Chondrocyte (in vitro differentiated cells): ENCODE measurements at places on chromosomes 2 and 18.

DNA sequence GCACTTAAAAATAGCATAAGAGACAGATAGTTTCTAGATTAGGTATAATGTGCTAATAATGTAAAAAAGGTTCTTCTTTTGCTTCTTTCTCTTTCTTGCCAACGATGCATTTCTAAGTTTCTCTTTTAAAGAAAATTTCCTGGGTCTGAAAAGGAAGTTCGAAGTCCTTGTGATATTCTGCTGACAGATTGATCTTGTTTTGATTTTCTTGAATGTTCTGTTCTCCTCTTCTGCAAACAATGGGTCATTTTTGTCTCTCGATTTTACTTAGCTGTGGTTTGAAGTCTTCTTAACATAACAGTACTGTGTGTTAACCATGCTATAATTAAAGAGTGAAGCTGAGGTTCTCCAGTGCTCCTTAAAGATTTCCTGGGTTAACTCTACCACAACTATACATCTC is 61.1 kb upstream of the ACYP2 start:
- no peak for DNase-seq

GRCh38 chr2:233312874-233313273 is 5.3 kb downstream of the SAG start:
- DNase-seq: no peak

- no peak for DNase-seq
These were observed 34.8 kb downstream of the SP110 start for GRCh38 chr2:230184727-230185578.

DNA sequence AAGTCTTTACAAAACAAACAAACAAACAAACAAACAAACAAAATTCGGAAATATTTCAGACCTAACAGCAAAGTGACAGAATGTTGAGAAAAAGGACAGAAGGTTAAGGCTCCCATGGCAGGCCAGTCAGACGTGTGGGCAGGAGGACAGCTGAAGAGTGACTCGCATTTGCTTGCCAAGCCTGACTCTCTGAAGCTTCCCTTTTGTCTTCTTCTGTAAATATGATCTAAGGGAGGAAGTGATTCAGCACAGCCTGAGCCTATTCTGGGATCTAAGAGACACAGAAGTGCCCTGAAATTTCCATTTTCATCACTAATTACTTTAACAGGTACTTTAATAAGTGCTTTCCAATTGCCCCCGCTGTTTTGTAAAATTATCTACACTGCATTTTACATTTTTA is 134.0 kb upstream of the LYPD1 start:
- no peak for DNase-seq

DNA sequence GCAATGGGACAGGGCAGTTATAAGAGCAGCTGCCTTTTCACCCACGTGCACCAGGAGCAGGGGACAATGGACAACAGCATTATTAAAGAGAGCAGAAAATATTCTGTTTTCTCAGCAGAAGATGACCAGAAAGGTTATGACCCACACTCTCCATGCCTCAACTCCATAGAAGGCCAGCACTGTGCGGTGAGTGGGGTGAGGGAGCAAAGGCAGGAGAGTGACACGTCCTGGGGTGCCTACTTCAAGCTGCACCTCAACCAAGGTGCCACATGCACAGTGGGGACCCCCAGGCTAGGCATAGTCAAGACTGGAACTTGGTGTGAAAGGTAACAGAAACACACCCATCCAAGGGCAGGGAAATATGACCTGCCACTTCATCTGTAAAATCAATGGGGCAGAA is 50.4 kb downstream of the POLR1A start:
- no peak for DNase-seq

GRCh38 chr2:109382226-109382895 is 231.4 kb downstream of the SEPTIN10 start:
- no peak for DNase-seq

GRCh38 chr18:75529394-75529793 is 101.9 kb upstream of the SMIM21 start:
- no peak for DNase-seq

GRCh38 chr18:44792456-44793061 is 111.9 kb downstream of the SETBP1 start:
- DNase-seq: no peak

DNA sequence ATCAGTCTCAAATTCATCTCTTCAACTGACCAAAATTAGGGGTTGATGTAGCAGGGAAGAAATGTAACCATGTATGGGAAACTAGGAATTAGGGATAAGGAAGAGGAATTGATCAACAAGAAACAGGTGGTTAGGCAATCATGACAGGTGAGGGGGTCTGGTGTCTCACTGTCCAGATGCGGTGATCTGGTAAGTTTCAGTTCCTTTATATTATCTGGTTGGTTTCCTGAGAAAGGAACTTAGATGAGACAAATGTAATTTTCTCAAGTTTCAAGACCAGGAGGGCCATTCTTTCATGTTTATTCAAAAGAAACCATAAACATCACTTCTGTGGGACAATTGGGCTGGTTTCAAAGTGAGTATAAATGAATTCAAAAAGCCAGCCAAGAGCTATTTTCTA is 306.2 kb upstream of the KCNJ3 start:
- no peak for DNase-seq

DNA sequence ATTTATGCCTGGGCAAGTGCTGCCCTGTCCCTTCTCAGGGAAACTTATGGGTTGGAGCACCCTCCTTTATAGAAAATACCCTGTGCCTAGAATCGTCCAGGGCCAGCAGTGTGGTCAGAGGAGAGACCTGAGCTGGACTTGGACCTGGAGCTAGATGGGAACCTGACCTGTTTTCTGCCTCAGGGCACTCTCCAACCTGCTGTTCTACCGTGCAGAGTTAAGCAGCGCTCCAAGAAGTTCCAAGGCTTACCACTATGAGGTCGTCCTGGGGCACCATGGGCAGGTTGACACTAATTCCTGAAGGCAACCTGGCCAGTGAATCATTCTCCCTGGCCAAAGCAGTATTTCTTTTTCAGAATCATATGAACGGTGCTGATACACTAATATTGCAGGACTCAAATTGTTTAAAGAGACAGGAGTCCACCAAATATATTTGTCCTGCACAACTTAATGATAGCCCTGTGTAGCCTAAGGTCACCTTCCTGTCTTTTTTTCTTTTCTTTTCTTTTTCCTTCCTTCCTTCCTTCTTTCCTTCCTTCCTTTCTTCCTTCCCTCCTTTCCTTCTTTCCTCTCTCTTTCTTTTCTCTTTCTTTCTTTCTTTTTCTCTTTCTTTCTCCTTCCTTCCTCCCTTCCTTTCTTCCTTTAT is 455.4 kb upstream of the HNMT start:
- DNase-seq: no peak

DNA sequence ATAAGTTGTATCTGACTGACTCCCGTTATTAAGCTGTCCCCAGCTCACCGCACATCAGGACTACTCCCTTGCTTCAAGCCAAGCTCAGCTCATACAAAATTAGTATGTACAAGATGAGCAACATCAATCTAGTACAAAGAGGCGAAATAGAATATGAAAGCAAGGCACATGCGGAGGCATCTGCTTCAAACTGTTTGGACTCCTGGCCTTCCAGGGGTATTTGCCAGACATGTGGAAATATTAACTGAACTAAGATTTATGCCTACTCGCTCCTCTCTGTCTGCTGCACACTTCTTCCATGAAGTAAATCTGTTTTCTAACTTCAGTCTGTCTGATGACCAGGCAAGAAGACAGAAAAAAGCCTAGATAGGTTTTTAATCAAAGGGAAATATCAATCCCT is 499.8 kb downstream of the PID1 start:
- DNase-seq: no peak

GRCh38 chr18:77073336-77074093 is 59.1 kb downstream of the MBP start:
- no peak for DNase-seq

DNA sequence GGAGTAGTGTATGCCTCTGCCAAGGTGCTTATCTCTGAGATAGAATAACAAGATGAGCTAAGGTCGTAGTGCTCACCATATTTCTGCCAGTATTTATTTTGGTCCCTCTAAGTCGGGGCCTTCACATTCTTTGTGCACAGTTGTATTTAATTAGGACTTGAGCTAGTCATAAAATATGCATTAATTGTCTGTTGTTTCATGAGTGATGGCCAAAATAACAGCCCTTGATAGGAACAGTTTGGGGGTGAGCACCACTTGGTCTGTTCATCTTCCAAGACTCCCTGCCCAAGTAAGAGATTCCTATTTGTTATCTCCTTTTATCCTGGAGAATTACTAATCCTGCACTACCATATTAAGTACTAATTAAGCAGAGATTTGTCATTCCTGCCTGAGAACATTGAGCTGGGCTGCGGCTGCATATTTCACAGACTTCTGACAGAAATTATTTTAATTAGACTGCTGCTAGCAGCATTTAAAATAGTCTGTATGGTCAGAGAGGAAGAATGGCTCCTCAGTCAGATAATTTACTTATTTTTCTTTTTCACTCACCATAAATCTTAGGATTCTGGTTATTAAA is 435.1 kb downstream of the MTX2 start:
- no peak for DNase-seq

- no peak for DNase-seq
These were observed 96.0 kb upstream of the ST3GAL5 start for GRCh38 chr2:85984788-85985187.

- DNase-seq: no peak
These were observed 36.8 kb upstream of the NCOA1 start for GRCh38 chr2:24454294-24454693.

- no peak for DNase-seq
These were observed 55.2 kb upstream of the CAB39 start for GRCh38 chr2:230657462-230657861.

- DNase-seq: no peak
These were observed 34.8 kb downstream of the ADNP2 start for GRCh38 chr18:80143881-80144280.

GRCh38 chr2:113084249-113085000 is 16.7 kb downstream of the IL1F10 start:
- no peak for DNase-seq

DNA sequence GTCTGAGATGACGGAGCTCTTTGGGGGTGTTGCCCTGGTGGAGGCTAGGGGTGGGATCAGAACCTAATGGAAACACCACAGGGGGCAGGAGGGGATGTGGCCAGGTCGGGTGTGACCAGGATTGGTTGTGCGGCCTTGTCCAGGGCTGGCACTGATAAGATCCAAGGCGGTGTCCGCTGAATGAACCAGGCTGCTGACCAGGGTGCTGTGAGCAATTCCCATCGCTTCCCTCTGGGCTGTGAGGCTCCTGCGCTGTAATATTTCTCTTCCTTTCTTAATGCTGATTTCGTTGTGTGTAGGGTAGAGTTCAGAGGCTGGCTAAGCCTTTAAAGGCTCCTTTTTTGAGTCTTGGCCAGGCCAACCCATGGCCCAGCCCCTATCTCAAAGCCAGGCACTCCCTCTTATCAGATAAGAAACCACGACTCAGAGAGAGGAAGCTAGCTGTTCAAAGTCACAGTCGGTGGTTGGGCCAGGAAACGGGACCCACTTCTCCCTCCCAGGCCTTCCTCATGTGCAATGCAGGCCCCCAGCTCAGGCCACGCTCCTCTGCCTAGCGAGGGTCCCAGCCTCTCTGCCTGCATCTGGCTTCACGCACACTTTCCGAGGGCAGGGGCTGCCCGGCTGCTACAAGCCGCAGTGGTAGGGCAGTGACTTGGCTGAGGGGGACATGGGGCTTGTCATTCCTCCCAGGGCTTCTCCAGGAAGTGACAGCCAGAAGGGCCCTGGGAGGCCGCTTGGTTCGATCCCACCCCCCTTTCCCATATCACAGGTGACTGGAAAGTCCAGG is 26.0 kb upstream of the FOSL2 start:
- peak; percentile 72 for DNase-seq

DNA sequence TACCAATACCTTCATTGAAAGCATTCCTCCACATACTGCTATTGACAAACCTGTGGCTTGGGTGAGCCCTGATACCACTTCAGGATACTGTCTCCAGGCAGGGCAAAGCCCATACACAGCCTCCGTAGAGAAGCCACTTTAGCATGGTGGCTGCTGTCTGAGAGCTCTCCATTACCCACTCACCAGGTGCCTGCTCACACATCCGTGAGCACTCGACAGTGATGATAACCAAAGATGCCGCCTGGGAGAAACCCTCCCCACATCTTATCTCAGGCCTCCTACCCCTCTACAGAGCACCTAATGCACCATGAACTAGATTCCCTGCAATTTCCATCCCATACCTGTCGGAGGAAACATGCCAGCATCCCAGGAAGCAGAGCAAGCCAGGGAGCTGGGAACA is 57.6 kb upstream of the KLHL29 start:
- DNase-seq: no peak

DNA sequence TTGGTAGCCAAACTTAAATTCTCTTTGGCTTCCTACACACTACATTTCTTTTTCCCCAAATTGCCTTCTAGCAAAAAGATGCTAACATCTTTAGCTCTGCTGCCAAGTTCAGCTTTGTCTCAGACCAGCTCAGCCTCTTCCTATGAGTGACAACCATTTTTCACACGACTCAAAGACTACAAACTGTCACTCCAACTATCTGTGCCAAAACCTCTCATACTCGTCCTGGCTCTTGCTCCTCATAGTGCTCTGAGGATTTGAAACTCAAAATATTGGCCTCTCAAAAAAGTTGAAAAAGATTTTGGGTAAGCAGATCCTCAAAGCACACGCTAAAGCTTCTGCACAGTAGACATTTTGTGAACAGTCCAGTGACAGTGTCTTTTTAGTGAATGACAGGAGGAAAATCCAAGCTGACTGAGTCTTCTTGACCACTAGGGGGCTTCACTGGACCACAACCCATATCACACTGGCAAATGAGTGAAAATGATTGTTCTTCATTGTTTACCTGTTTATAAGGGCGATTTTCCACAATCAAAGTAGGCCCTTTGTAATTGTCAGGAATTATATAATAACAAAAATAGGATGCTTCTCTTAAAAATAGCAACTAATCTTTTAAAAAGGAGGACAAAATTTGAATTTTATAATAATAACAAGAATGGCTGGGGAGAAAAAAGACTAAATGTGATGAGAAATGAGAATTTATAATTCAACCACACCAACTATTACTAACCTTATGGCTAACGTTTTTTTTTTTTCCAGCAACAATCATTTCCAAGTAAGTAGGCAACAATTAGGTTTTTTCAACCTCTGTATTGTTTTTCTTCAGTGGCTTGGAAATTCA is 85.5 kb upstream of the PGAP1 start:
- no peak for DNase-seq

DNA sequence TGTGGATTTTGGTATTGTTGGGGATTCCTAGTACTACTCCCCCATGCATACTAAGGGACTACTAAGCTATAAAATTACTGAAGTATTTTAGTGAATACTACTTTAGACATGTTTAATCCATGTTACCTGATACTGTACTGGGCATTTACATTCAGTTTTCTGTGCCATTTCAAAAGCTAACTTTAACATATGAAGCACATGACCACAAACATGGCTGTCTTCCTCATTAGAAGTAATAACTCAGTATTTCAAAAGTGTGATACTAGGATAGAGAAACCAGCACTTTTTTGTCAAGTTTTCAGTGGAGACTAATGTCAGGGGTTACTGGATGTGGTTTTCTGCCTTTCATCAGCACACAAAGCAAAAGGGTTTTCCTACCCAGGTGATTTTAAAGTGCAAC is 27.9 kb downstream of the WDR33 start:
- no peak for DNase-seq

DNA sequence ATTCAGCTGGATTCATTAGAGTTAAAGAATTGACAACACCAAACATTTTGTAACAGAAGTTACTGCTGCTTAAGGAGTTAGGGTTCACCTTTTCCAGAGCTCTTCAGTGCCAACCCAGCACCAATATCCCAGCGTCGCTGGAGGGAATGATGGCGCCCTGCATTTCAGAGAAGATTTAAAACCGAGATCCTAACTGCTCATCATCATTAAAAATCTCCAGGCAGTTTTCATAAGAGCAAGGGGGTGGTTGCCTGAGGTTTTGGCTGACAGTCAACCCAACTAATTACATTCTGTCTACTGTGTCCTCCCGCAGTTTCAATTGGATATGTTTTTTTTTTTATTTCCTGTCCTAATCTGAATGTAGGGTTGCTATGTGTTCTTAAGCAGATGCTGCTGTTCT is 509.6 kb upstream of the TCF4 start:
- no peak for DNase-seq
